Activated naive CD8-positive, alpha-beta T cell treated with anti-CD3 and anti-CD28 coated beads, Interleukin-2, amount 50 U/mL, for 16 hours (primary cell): ENCODE measurements at places on chromosomes 7 and 10.
A peak's percentile ranks its signal among the peaks of the same experiment; 100 is the strongest.

- DNase-seq = no peak
Measured at GRCh38 chr10:48477616-48478015, 127.3 kb downstream of the ARHGAP22 start.

- DNase-seq = no peak
Measured at GRCh38 chr7:22268884-22269421, 88.0 kb downstream of the RAPGEF5 start.

- DNase-seq = no peak
Measured at GRCh38 chr7:85125176-85125575, 61.7 kb downstream of the SEMA3D start.

DNA sequence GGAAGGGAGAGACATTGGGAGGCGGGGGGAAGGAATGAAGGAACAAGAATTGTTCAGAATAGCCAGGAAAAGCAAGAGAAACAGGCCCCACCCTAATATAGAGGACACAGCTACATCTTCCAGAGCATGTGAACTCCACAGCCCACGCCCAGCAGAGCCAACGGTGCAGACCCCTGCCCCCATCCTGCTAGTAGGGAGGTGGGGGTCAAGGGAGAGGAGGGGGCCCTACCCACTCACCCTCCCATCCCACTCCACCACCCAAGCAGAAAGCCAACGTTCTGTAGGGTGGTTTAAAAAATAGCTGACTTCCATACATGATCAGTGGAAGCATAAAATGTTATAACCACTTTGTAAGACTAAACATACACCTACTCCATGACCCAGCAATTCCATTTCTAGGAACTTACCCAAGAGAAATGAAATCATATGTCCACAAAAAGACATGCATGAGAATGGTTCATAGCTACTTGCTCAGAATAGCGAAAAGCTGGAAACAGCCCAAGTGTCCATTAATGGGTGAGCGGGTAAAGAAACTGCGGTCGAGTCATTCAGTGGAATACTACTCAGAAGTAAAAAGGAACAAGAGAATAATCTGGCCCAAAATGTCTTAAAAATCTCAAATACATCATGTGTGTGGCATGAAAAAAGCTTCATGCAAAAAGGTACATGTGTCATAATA is 31.8 kb downstream of the CTBP2 start:
- DNase-seq = no peak

GRCh38 chr10:97724341-97724941 is 10.9 kb downstream of the MARVELD1 start:
- no peak for DNase-seq

DNA sequence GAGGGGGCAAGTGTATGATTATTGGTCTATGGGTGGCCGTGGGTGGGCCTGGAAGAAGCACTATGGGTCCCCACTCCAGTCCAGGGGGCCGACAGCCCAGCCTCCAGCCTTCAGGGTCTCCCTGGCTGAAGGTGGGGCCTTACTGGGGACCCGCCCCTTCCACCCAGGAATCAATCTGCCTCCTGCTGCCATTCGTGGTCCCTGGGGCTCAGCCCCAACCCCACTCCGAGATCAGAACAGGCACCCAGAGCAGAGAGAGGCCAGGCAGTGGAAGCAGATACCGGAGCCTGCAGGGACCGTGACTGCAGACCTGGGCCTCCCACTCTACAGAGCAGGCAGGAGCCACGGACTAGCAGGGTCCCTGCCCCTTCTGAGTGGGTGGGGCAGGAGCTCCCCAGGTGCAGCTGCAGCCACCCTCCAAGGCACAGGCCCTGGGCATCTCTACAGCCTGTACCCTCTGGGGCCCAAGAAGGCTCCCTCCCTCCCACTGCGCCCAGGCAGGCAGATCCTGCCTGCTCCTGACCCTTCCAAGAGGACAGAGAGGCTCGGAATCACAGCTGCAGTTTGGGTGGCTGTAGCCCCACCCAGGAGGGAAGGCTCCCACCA is 13.6 kb upstream of the FOXL3 start:
- DNase-seq = no peak

- peak; percentile 74 for DNase-seq
Measured at GRCh38 chr7:102426268-102427018, 6.9 kb upstream of the ORAI2 start.

GRCh38 chr10:105797234-105797890 is 1156.3 kb downstream of the SORCS3 start:
- no peak for DNase-seq

- DNase-seq = no peak
Measured at GRCh38 chr10:27884185-27884641, 114.7 kb downstream of the ODAD2 start.

- no peak for DNase-seq
Measured at GRCh38 chr7:22363756-22364422, 6.9 kb upstream of the RAPGEF5 start.
